ENCODE measurements at places on chromosomes 16 and 17. TPM values are rescaled to one million over a fixed set of nuclear protein-coding genes. Genes with fewer than 3 reads are reported as not detected.

DNA sequence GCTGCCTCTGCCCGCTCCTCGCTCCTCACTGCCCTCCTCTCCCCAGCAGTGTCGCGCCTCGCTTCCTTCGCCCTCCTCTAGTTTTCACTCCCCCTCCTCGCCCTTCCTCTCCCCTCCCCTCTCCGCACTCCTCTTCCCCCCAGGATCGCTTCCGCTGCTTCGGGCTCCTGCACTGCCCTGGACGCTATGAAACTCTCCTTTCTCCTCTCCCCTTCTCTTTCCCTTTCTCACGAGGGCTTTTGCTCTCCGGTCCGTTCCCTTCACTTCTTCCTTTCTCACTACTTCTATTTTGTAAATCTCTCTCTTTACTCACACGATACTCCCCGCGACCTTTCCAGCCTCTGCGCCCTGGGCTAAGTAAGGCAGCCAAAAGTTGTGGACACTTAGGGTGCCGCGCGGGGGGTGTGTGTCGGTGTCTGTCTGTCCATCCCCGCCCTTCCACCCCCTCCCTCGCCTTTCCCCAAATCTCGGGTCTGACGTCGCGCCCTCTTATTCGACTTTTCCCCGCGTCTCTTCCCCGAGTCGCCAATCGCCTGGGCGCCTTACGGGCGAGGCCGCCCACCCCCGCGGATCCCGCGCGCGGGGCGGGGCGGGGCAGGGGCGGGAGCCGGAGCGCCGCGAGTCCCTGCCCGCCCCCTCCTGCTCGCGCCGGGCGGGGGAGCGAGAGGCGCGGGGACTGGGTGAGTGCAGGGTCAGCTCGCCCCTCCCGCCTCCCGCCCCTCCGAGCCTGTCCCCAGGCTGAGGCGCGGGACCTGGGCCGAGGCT is at the start of gene IRX3:
IRX3 (minus strand) TSS at position 422 of the 765 bp plus-strand sequence. CDS start 737 bp downstream, outside the sequence.
- peak; percentile 93 for DNase-seq

DNA sequence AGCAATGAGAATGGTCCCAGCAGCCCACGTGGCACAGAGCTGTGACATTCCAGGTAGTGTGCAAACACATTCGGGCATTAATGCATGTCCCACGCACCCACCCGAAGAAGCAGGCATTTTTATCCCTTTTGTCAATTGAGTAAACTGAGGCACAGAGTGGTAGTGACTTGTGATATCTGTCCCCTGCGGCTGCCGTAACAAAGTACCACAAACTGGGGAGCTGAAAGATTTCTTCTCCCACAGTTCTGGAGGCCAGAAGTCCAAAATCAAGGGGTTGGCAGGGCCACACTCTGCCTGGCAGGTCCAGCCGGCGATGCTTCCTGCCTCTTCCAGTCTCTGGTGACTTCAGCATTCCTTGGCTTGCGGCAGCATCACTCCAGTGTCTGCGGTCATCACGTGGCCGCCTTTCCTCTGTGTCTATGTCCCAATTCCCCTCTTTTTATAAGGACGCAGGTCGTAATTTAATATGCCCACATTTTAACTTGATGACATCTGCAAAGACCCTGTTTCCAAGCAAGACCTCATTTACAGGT is 221.9 kb upstream of the GSE1 start:
- DNase-seq, result no peak

- no peak for DNase-seq
Measured at GRCh38 chr17:63041722-63042121, 75.7 kb downstream of the TANC2 start.

DNA sequence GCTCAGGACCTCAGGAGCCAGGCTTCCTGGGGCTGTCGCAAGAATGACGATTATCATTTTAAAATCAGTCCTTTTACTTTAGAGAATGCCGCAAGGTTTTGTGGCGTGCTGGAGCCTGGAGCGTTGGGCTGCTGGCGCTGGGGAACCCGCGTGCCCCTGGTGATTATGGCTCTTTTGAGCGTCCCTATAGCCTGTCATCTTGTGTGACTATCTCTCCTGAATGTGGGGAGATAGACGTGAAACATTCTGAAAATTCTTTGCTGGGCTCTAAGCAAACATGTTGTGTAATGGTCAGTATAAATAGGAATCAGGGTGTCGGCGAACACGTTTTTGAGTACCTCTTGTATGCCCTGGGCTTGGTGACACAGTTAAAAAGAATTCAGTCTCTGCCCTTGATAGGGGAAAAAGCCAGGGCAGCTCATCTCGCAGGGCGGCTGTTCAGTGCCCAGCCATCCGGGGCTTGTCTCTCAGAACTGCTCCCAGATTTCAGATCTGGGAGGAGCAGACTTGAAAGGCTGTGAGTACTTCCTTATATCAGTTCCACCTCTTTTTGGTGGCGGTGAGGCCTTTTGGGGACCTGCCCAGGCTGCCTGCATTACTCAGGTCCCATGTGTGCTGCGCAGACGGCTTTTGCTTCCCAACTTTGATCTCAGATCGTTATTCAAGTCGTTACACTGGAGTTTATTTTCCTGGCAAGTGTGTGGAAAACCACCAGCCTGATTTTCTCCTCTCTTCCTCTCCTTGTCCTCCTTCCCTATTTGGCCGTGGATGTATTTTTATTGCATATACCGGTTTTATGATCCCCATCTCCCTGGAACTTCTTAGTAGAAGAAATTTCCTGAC is 973 bp downstream of the SLC7A6 start:
- peak; percentile 71 for DNase-seq

- DNase-seq, result peak; percentile 86
Measured at GRCh38 chr16:89922884-89923639, at the start of gene TUBB3. TSS of gene TUBB3 (plus strand) at chr16:89923342. CDS start at chr16:89923402, 60 bp downstream.

- peak; percentile 94 for DNase-seq
Measured at GRCh38 chr16:89720813-89721545, at the start of the genes VPS9D1 and ZNF276. TSS of gene VPS9D1 (minus strand) at chr16:89720898. CDS start at chr16:89720861, 37 bp downstream. TSS of gene ZNF276 (plus strand) at chr16:89721537. CDS start at chr16:89721641, 104 bp downstream.

- DNase-seq, result peak; percentile 65
Measured at GRCh38 chr17:65584604-65585521, 23.4 kb upstream of the AXIN2 start.

GRCh38 chr17:43328650-43329049 is 70.1 kb upstream of the ARL4D start:
- no peak for DNase-seq

DNA sequence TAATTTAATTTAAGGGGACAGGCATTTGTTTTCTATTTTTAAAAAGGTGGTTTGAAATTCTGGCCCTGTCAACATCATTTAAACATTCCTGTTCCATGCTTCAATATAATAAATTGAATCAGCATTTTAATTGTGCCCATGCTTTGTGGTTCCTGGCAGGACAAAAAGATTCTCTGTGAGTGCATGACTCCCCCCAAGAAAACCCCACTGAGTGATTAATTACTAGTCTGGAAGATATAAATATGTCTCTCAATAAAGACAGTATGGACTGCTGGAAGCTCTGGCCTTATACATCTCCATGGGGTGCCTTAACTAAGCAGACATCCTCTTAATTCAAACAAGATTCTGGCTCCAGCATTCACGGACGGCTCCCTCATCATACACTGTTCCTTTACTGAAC is 95.0 kb upstream of the PSMD7 start:
- DNase-seq, result no peak

GRCh38 chr16:73124097-73124652 is 76.2 kb upstream of the ZFHX3 start:
- no peak for DNase-seq

GRCh38 chr16:89360760-89361435 is 129.5 kb downstream of the ANKRD11 start:
- no peak for DNase-seq

DNA sequence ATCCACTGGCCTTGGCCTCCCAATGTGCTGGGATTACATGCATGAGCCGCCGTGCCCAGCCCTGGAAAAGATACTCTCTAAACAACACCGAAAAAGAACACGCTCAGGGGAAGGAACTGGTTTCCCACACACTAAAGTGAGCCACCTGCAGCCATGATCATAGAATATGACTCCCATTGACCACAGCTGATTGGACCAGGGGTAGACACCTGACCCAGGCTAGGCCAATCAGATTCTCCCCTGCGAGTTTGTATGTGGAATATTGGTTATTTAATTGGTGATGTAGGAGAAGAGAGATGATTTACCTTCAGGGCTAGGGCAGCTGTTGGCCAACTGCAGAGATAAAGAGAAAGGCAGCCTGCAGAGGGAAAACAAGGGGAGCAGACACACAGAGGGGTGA is 9.0 kb upstream of the GGA2 start:
- DNase-seq, result no peak

GRCh38 chr17:27322026-27322425 is 28.1 kb downstream of the WSB1 start:
- no peak for DNase-seq

- DNase-seq, result peak; percentile 46
Measured at GRCh38 chr17:10120109-10120485, 78.3 kb downstream of the GAS7 start.

DNA sequence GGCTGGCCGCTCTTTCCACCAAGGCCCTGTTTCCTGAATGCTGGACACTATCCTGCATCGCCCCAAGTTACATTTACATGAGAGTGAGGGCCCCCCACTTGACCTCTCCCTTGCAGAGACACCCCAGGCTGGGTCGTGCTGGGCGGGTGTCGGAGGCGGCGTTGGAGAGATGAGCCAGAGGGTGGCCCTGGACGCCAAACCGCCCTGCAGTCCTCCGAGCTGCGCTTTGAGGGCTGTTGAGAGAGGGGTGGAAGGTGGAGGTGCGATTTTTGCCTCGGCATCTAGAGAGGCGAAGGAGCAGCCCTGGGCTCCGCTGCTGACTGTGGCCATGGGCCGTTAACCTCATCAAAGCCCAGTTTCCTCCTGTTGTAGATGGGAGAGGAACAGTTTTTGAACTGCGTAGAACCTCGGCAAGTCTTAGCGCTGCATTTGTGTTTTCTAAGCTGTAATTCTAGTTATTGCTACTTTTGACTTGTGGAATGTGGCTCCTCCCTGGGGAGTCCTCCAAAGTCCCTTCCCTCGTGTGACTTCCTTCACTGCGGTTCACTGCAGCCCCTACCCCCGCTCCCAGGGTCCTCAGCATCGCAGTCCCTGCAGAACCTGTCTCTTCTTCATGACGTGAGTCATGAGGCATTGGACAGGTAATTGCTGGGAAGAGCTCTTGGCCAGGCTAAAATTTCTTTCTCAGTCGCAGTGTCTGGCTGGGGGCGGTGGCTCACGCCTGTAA is 986 bp upstream of the ELOB start:
- peak; percentile 49 for DNase-seq

GRCh38 chr17:60146206-60146605 is 3.6 kb upstream of the CA4 start:
- DNase-seq, result no peak

GRCh38 chr16:57748596-57748995 is 13.0 kb downstream of the KATNB1 start:
- DNase-seq, result peak; percentile 17

GRCh38 chr17:82126556-82127314 is 28.7 kb upstream of the FASN start:
- no peak for DNase-seq

- no peak for DNase-seq
Measured at GRCh38 chr17:59377410-59377809, 46.0 kb downstream of the YPEL2 start.

GRCh38 chr17:512926-513325 is 160.3 kb upstream of the RPH3AL start:
- no peak for DNase-seq

DNA sequence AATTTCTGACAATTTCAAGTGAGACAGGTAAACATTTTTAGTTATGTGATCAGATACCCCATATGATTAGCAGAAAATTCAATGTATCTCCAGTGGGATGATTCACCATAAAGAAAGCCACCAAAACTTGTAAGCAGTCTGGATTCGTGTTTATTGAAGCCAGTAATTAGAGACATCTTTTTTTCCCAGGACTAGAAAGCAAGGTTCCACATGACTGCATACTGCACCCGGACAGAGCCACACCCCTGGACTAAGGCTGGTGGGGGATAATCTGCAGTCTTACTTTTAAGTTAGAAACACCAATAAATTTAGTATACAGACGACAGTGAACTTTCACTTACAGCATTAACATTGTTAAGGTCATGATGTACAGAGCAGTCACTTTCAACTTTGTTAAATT is 24.2 kb upstream of the CMTM4 start:
- DNase-seq, result no peak

DNA sequence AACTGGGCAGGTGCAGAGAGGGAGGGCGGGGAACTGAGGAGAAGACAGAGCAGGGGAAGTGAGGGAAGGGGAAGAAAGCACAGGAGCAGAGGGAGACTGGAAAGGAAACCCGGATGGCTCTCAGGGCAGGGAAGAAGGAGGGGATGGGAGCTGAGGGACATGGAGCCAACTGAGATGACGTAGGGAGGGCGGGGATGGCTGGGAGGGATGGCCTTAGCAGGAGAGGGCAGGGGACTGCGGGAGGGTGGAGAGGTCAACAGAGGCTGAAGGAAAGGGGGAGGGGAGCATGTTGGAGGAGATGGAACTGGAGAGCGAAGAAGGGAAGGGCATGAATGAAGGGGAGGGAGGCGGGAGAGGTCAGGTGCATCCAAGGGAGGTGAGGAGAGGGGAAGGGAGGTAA is 81.9 kb downstream of the KCNJ12 start:
- DNase-seq, result no peak

- DNase-seq, result no peak
Measured at GRCh38 chr16:47958726-47959125, 197.1 kb downstream of the ABCC12 start.

DNA sequence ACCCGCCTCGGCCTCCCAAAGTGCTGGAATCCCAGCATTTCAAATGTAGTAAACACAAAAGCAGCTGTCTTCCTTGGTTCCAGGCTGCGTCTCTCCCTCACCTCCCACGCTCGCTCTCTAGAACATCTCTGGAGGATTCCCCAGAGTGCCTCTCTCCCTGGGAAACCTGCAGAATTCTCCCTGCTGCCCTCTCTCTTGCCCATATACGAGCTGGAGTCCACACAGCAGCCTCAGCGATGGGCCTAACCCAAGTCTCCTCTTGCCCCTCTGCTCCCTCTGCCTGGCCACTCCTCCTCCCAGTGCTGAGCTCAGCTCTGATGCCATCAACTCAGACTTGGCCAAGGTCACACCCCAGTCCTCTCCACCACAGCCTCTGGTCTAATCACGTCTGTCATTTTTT is 10.6 kb downstream of the GPRC5B start:
- DNase-seq, result no peak

- DNase-seq, result no peak
Measured at GRCh38 chr16:67182288-67182687, 1.5 kb downstream of the MATCAP1 start.

- DNase-seq, result no peak
Measured at GRCh38 chr16:3690980-3691720, 26.2 kb downstream of the TRAP1 start.

GRCh38 chr17:56786989-56787482 is 46.7 kb downstream of the C17orf67 start:
- no peak for DNase-seq

Gene SAMD14
- 1.2 TPM for total RNA-seq

Gene STH
- total RNA-seq, result not detected

Gene ZNF764
- total RNA-seq, result 9.1 TPM

Gene CCL17
- total RNA-seq, result not detected

Gene KRT16
- total RNA-seq, result not detected

Gene MYLK3
- total RNA-seq, result 274 TPM

Gene ZNF213
- total RNA-seq, result 7.1 TPM

Gene SLC25A10
- 8.6 TPM for total RNA-seq

Gene RPTOR
- total RNA-seq, result 20.9 TPM

Gene SLFN12L
- total RNA-seq, result 0.32 TPM

Gene FOXN1
- total RNA-seq, result not detected

Gene PRAC2
- total RNA-seq, result not detected
